NCI-H1417 treated with DMSO at 0.1 percent for 48 hours (cell line): ENCODE measurements at places on chromosomes 16 and 17.

DNA sequence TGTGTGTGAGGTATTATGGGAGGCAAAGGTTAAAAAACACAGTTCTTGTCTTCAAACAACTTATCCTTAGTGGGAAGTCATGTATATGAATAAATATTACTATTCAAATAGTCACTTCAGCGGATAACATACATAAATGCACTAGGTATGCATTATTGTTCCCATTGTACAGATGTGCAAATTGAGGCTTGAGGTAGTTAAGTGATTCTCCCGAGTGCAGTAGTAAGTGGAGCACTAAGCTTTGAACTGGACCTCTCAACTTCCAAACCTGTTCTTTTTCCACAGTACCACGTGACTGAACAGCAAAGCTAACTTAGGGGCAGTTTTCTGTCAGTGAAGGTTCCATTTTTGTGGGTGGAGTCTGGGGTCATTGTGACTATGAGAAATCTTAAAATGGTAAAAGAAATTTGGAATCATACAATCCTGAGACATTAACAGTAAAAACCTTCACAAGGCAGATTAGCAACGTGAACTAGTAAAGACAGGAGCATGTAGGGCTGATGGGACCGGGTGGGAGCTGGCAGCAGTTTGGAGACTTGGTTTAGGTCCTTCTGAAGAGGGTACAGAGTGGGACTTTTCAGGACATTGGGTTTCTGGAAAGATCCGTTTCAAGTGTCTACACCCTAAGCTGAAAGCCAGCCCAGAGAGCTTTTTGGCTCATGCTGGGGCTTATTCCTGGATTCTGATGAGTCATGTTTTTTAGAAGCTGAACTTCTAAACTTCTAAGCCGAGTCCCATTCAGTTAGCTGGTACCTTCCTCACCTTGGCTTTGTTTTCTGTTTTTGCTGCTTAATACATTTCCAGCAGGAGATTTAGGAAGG lies 204.9 kb downstream of the PRKCA start:
- no peak for DNase-seq

DNA sequence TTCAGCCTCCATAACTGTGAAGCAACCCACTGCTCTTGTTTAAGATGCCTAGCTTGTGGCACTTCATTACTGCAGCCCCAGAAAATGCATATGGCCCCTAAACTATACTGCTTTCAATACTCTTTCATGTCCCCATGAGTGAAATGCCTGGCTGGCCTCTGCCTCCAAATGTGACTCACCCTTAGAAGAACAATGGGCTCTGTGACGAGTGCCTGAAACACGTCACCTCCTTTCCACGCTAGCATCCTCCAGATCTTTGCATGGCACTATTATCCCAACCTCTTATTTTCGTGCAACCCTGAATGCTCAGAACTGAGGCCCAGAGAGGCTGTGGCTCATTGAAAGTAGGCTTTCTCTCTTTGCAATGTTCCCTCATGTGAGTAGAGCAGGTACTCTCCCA lies 233.1 kb downstream of the CBLN1 start:
- DNase-seq, result no peak

- DNase-seq, result no peak
Measured at GRCh38 chr17:75932852-75933251, 8.0 kb downstream of the FBF1 start.

- DNase-seq, result no peak
Measured at GRCh38 chr16:87538160-87538559, 45.3 kb upstream of the ZCCHC14 start.

GRCh38 chr16:765488-765865 lies 4.9 kb downstream of the MSLN start:
- no peak for DNase-seq

DNA sequence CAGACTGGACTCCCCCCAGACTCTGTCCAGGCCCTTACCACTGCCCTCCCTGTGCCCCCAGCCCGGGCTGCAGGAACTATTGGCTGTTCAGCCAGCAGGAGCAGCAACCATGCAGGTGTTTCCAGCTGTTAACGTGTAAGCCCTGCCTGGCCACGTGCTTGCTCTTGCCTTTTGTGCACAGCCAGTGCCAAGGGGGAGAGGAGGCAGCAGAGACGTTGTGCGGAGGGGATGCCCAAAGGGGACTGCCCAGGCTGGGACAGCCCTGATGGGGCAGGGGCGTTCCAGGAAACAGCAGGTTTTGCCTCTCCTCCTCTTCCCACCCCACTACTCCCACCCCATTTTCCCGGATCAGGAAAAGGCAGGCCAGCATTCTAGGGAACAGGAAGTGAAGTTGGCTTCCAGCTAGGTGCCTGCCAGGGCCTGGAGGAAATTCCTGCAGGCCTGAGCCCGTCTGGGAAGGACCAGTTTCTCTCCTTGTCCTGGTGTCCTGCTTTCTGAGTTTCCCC lies 16.7 kb upstream of the LASP1NB start:
- DNase-seq, result no peak

DNA sequence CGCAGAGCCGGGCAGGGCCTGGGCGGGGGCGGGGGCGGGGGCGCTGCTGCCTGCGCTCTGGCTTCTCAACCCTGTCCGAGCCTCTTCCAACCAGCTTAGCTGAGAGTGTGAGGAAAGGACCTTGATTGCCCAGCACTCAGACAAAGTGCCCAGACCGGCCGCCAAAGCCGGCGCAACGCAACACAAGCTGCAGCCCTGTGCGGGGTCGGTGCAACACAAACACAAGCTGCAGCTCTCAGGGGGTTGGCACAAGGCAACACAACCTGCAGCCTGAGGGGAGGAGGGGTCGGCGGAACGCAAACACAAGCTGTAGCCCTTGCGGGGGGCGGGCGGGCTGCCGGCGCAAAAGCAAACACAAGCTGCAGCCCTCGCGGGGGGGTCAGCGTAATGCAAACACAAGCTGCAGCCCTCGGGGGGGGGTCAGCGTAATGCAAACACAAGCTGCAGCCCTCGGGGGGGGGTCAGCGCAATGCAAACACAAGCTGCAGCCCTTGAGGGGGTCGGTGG lies 60.0 kb downstream of the KLHDC4 start:
- DNase-seq, result no peak

GRCh38 chr16:85754413-85754812 lies 3.5 kb upstream of the C16orf74 start:
- DNase-seq, result no peak

GRCh38 chr17:76394166-76394565 lies 9.8 kb downstream of the SPHK1 start:
- DNase-seq, result no peak

DNA sequence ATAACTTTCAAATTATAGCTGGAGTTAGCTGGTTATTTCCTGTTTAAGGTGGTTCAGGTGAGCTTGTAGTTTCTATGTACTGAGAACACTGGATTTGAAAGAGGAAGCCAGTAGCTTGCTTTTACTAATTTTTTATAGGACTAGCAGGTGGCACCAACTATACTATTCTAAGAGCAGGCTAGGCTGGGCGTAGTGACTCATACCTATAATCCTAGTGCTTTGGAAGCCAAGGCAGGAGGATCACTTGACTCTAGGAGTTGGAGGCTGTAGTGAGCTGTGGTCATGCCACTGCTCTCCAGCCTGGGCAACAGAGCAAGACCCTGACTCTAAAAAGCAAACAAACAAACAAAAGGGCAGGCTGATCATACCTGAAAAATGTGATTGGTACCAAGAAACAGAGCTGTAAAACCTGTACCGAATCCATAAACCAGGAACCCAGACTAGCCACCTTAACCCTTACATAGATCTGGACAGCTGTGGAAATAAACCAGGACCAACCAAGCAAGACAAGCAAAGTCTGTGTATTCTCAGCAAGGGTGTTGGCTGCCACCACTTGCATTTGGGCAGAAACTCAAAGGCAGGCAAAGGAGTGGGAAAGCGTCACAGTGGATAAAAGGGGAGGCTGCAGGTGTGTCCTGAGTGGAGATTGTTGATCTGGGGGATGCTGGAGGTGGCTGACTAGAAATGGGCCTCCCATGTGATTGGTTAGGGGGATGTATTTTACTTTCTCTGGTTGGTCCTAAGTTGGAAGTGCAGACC lies 36.3 kb downstream of the SLC47A1 start:
- DNase-seq, result no peak

DNA sequence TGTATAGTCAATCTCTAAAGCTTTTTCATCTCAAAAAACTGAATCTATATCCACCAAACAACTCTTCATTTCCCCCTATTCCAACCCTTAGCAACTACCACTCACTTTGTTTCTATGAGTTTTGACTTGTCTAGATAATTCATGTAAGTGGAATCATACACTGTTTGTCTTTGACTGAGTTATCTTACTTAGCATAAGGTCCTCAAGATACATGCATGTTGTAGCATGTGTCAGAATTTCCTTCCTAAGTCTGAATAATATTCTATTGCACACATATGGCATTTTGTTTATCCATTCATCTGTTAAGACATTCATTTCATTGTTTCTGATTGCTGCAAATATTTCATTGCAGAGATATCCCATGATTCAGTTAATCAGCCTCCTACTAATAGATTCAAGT lies 72.2 kb downstream of the SSH2 start:
- no peak for DNase-seq

- no peak for DNase-seq
Measured at GRCh38 chr17:75765981-75766380, 989 bp upstream of the GALK1 start.
